ENCODE measurements at places on chromosomes 13 and 19.

DNA sequence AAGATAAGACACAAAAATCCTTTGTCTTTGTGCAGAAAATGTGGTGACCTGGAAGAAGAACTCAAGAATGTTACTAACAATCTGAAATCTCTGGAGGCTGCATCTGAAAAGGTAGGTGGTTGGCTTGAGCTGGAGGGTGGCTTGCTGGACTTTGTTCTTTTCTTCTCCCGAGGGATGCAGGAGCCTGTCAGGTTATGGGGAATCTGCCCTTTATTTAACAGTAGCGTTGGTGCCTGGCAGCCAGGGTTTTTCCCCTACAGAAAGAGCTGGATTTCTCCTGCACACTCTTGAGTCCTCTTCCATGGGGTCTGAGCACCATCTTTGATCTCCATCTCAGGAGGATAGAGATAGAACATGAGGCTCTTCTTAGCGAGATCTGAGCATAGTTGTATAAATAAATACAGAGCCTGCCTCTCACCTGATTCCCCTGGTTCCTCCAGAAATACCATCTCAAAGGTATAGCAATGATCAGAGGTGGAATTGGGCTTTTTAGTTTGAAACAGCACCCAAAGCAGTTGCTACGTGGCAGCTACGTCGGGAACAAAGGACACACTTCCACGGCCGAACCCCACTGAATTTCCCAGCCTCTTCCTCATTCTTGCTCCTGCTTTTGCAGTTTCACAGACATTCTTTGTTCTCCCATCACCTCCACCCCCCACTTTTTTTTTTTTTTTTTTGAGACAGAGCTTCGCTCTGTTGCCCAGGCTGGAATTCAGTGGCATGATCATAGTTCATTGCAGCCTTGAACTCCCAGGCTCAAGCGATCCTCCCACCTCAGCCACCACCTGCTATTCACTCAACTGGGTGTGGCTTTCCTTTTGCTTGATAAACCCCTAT is 12.9 kb downstream of the TPM4 start:
- no peak for DNase-seq

GRCh38 chr13:82758044-82758443 is 1124.2 kb downstream of the SLITRK1 start:
- DNase-seq, result no peak

GRCh38 chr19:47027586-47028088 is 8.0 kb downstream of the NPAS1 start:
- no peak for DNase-seq

DNA sequence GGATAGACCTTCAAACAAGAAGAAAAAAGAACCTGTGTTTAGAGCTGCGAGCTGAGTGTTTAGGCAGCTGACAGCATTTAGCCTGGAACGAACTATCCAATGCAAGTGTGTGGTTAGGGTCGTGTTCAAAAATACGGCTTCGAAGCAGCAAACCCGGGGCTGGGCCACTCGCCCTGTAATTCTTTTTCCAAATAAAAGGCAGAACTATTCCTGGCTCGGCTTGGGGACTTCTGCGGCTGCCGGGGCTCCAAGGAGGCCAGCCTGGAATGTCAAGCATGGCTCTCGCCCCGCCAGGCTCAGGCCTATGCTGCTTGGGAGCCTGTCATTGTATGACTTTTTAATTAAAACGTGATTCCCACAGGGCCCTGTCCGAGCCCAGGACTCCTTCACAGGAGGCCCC is 51.7 kb upstream of the KLF2 start:
- DNase-seq, result no peak

Measured in stimulated activated CD8-positive, alpha-beta memory T cell treated with anti-CD3 and anti-CD28 coated beads, Interleukin-15, amount 100 ng/mL, for 24 hours (primary cell).